ENCODE measurements at places on chromosomes 11 and 22.

GRCh38 chr22:47094861-47095330 lies 332.4 kb downstream of the TBC1D22A start:
- no peak for DNase-seq

DNA sequence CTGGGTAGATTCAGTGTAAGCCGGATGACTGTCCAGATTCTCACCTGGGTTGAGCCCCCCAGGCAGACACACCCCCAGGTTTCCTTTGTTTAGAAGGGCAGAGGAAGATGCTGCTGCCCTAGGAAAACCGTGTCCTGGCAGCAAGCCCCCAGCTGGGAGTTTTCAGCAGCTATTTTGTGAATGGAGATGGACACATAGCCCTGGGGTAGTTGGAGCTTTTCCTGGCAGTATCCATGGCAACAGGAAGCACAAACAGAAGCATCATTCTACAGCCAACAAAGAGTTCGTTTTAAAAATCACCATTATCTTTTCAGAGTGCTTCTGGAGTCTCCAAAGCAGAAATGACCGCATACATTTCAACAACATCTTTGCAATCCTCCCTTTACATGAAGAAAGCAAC lies 245.5 kb downstream of the BRD1 start:
- no peak for DNase-seq

- DNase-seq = peak; percentile 88
Observed at GRCh38 chr11:95715777-95716241, 73.8 kb downstream of the FAM76B start.

DNA sequence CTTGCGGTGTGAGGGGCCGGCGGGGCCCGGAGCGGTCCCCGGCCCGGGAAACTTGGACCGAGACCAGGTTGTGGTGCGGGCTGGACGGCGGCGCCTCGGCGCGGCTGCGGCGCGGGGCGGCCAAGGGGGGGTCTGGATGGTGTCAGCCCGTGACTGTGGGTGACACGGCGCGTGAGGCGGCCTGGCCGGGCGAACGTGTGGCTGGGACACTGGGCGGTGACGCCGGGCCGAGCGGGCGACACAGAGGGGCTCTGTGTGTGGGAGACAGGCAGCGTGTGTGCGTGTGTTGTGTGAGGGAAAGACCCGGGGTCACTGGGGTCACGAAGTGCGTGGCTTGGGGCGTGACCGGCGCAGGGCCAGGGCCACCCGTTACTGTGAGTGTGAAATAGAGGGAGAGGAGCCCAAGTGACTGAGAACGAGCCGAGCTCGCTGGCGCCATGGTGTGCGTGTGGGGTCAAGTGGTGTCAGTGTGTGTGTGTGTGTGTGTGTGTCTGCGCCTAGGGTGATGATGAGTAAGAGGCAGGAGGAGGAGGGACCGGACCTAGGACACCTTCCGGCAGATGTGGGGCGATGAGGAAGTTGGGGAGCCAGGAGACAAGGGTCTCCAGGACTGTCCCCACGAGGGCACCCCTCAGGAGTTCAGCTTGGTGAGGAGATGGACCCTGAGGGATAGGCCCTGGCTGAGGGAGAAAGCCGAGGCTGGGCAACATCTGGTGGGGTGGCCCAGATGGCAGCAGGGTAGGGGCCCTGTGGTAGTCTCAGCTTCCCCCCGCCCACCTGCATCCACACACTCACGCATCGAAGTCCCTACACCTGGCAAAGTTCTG lies 817 bp downstream of the RELT start:
- DNase-seq = peak; percentile 57

DNA sequence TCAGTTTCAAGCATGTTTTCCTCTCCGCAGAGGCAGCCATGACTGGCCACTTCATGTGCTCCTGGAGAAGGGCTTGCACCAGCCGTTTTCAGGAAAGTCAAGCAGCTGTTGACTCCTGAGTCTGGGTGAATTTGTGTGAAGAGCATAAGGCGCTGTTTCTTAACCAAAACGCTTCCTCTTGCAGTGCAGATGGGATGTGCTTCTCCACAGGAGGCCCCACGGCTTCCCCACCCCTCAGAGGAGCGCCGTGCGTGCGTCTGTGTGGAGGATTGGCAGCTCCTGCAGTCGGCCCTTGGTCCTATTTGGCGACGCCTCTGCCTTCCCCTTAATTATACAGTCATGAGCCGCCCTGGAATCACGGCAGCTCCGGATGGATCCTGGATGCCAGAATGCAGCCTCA lies 54.1 kb upstream of the B3GAT1 start:
- DNase-seq = no peak

- DNase-seq = no peak
Observed at GRCh38 chr11:88455974-88456373, 118.4 kb upstream of the CTSC start.

- no peak for DNase-seq
Observed at GRCh38 chr11:128943428-128943976, 831 bp upstream of the TP53AIP1 start.

DNA sequence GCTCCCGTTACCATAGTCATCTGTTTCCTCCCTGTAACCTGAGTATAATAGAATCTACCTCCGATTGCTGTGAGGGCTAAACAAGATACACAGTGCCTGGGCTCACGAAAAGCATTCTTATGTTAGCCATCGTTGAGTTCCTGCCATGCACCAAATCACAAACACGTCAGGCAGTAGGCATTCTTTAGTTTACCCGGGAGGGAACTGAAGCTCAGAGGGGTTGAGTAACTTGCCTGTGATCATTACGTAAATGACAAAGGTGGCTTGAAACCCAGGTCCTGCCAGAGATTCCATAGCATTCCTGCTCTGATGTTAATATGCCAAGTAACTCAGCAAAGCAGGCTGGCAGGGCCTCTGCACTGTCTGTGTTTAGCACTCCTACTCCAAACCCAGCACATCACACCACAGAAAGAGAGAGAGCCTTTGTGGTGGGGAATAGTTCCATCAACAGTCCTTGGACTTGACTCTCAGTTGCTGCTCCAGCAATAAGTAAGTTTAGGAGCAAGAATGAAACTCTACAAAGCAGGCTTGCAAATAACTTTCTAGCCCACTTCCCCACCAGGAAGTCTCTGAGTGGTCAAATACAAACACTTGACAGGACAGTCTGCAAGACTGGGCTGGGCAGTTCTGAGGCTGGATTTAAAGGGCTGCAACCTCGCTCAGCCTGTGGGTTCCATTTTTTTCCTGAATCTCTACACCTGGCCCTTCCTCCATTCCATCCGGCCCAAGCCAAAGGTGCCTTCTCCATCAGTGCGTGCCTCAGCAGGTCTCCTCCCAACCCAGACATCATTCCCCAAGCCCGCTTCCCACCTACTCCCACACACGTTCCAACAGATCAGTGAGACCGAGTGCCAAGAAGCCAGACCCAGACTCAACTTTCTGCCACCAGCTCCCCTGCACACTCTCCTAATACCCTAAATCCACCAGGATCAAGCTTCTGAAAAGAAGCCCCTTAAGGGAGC lies 1.1 kb downstream of the SCN2B start:
- DNase-seq = no peak

DNA sequence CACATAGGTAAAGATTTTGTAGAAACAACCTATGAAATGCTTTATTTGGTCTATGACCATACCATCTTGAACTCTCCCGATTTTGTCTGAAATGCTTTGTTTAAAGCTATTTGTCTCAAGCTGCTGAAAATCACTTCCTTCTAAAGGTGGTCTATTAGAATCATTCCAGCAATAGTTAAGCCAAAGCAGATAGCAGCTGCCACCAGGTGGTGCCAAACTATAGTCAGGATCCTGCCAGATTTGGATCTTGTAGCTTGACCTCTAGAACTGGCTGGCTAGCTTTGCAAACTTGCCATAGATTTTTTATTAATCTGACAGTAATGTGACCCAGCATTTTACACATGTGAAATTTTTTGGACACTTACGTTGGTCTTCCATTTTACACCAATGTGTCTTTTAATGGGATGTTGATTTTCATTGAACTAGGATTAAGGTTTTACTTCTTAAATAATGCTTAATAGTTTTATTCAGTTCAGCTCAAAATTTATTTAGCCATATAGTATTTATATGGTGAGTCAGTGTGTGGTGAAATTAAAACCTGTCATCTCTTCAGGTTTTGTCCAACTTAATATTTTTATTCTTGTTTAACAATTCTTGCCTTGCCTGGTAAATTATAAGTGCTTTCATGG lies 19.7 kb downstream of the CTR9 start:
- DNase-seq = no peak

- DNase-seq = no peak
Observed at GRCh38 chr11:13695886-13696285, 27.4 kb downstream of the FAR1 start.

DNA sequence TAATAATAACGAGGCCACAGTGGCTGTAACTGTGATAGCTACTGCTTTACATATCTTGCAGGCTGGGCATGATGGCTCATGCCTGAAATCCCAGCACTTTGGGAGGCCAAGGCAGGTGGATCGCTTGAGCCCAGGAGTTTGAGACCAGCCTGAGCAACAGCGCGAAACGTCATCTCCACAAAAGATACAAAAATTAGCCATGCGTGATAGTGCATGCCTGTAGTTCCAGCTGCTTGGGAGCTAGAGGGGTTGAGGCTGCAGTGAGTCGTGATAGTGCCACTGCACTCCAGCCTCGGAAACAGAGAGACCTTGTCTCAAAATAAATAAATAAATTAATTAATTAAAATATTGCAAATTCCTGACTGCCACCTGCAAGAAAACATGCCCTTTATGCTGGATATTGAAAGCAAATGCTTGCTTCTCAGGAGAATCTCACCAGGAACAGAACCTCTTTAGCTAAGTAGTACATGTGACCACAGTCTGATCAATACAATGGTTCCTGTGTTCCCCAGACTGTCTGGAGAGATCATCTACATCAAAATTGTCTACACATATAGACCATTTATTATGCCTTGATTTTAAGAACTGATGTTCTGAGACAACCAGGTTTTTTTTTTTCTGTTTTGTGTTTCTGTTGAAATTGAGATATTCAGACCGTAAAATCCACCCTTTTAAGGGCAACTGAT lies 6.3 kb downstream of the ZBTB3 start:
- DNase-seq = no peak

GRCh38 chr22:41951898-41952474 lies at the start of gene SMIM45:
SMIM45 (plus strand) TSS chr22:41952150.
- DNase-seq = no peak

GRCh38 chr11:93921695-93922468 lies 71.5 kb upstream of the VSTM5 start:
- no peak for DNase-seq

GRCh38 chr22:43151251-43152002 lies at the start of gene TSPO:
TSPO (plus strand) TSS chr22:43151559; CDS start chr22:43159239, 7,680 bp downstream.
- DNase-seq = no peak

GRCh38 chr22:29815580-29815979 lies 22.5 kb downstream of the ASCC2 start:
- no peak for DNase-seq

GRCh38 chr11:68019486-68019885 lies 9.4 kb downstream of the ALDH3B1 start:
- no peak for DNase-seq

DNA sequence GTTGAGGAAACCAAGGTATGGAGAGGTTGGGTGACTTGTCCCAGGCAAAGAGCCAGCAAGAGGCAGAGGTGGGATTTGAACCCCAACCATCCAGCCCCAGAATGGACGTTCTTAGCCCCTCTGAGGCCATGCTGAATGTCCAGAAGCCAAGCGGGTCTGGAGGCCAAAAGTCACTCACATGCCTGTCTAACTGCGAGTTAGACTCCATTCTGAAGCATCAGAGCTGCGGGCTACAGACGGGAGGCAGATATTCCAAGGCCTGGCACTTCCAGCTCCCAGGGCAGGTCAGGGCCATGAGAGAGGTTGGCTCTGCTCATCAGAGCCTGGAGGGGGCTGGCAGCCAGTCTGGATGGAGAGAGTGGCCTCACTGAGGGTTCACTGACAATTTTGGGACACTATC lies 616.5 kb downstream of the BRD1 start:
- no peak for DNase-seq

GRCh38 chr11:64916040-64916774 lies 802 bp downstream of the ATG2A start:
- DNase-seq = no peak

DNA sequence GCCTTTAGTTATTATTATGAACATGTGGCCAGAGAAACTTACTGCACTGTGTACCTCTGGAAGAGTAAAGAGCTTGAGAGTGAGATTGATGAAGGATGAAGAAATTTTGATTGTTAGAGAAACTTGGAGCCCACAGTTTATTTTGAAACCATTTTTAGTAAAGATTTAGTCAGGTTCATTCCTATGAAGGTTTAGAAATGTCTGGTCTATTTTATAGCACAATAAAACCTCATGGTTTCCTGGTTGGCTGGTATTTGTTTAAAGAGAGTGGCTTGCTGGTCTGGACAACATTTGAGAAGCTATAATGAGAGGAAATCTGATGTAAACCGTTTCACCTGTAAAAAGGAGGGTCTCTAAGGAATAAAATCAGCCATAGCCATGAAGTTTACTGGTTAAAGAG lies 8.8 kb upstream of the PDE3B start:
- no peak for DNase-seq

- no peak for DNase-seq
Observed at GRCh38 chr11:71466358-71466757, 13.4 kb downstream of the NADSYN1 start.

DNA sequence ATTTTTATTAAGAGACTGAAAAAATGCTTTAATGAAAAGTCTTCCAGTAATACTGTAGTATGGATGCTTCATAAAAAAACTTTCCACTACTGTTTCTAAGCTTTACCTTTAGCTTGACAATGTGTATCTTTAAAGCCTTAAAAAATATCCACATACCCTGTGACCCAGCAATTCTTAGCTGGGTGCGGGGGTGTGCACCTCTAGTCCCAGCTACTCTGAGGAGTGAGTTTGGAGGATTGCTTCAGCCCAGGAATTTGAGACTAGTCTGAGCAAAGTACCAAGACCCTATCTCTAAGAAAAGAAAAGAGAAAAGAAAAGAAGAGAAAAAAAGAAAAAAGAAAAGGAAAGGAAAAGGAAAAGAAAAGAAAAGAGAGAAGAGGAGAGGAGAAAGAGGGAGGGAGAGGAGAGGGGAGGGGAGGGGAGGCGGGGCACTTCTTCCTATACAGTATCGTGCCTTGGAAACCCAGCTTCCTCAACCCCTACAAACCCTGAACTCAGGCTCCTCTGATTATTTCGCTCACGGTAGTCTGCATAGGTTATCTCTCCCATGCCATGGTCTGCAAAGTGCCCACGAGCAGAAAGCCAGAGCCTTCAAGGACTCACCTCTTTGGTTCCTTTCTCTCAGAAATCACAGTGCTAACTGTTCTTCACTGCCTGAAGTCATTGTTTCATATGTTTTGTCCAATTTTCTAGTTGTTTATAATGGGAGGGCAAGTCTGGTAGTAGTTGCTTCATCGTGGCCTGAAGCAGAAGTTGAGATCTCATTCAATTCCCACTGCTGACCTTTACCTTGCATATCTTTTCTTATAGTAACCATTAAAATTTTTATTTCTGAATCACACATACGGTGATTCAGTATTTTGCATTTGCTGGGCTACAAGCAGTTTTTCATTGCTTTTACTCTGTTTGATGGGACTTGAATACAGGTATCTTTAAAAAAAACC lies 82.2 kb downstream of the FAM83F start:
- DNase-seq = no peak

GRCh38 chr22:45804319-45804985 lies 132.8 kb downstream of the ATXN10 start:
- DNase-seq = no peak

DNA sequence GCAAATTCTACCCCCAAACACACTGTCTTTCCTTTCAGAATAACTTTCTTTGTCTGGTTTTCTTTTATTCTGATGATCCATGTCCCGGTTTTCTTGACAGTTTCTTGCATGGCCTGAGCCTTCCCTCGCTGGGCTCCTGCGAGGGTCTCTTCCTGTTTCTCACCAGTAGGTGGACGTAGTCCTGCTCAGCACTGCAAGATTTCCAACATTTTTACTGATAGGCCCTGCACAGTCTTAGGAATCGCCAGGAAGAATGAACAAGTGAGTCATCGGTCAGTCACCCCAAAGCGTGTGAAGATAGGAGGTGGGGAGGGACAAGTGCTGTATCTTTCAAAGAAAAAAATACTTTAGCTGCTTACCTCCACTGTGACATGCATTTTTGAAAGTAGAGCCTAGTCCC lies 16.9 kb upstream of the KIRREL3 start:
- DNase-seq = no peak

Data from stimulated activated naive B cell treated with anti-CD40 and anti-IgM and Interleukin-4, amounts not matched to agents 10 μg/mL and 1 μg/mL and 100 μg/mL, for 72 hours (primary cell).